ENCODE measurements at places on chromosomes 13 and 19.

DNA sequence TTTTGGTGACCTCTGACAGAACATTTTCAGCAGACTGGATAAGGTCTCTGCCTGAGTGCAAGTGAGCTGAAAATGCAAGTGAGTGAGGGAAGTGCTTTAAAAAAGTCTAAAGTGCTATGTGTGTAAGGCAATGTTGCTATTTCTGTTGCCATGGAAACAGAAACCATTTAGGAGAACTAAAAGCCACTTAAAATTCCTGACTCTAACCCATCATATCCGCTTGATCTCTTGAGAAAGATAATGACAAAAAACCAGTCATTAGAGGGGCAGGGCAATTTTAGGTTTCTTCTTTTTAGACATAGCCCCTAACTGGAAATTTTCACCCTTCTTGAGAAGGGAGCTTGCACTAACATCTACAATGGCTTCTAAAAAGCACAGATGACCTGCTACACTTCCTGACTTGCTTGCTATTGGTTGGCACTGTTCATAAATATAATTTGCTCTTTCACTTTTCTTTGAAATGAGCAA is at the start of gene CYSLTR2:
Gene CYSLTR2, plus strand, starts transcription at position 458 of the 468 bp plus-strand sequence. CDS start 52,889 bp downstream, outside the sequence.
- DNase-seq = no peak

- DNase-seq = no peak
Observed at GRCh38 chr19:15456871-15457700, 7.3 kb downstream of the RASAL3 start.

GRCh38 chr19:18789883-18790565 is 1.1 kb downstream of the COMP start:
- DNase-seq = peak; percentile 39

GRCh38 chr13:48949566-48950500 is 25.9 kb upstream of the FNDC3A start:
- no peak for DNase-seq

GRCh38 chr13:92806215-92806614 is 420.4 kb upstream of the GPC6 start:
- DNase-seq = no peak

DNA sequence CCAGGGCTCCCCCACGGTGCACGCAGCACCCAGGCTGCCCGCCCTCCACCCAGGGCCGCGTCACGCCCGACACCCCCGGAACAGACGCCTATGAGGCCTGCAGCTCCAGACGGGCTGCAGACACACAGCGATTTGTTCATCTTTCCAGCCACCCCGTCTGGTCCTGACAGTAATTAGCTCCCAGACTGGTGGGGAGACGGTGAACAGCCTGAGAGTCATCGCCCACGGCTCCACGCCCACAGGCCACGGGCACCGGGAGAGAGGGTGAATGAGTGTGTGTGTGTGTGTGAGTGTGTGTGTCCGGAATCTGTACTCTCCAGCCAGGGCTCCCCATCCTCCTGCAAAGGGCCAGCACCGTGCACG is 18.1 kb downstream of the GADD45B start:
- DNase-seq = no peak

GRCh38 chr13:110126391-110126961 is 180.5 kb downstream of the COL4A1 start:
- no peak for DNase-seq

DNA sequence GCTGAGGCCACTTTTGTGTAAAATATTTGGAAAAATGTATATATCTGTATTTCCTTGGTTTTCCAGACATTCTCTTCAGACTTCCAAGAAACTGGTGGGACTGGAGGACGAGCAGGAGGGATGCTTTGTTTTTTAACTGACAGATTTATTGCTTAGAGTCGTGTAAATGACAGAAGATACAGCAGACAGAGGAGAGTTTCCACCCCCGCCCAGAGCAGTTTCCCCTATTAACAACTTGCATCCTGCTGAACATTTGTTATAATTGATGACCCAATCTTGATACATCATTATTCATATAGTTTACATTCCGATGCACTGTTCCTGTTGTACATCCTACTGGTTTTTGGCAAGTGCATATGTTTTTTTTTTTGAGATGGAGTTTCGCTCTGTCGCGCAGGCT is 7.1 kb upstream of the DOCK6 start:
- DNase-seq = no peak

- peak; percentile 92 for DNase-seq
Observed at GRCh38 chr19:7636691-7637373, at the start of gene STXBP2. Gene STXBP2, plus strand, starts transcription at chr19:7637110. Its CDS starts 40 bp downstream, at chr19:7637150.

DNA sequence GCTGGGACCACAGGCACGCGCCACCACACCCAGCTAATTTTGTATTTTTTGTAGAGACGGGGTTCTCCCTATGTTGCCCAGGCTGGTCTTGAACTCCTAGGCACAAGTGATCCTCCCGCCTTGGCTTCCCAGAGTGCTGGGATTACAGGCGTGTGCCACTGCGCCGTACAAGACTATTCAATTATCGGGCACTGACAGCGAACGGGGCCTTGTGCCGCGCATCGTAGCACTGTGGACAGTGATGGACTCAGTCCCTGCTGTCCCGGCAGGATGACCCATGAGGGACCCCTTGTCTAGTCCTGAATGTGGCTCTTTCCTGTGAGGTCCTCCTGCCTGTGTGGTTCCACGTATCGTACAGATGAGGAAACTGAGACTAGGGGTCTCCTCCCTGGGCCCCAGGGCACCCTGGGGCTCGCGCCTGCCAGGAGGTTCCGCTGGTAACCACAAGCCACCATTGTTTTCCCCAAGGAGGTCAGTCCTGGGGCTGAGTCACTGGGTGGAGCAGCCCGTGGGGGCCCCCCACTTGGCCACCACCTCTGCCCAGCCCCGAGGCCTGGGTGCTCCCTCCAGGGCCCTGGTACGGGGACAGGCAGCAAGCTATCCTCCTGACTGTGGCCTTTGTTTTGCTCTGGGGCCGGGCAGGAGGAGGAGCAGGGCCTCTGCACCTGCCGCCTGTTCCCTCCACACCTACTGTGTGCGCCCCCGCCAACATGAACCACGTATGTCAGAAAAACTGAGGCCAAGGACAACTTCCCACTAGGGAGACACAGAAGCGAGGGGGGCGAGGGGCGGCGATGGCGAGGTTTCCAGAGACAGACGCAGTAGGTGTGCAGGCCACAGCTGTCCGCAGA is 2.9 kb upstream of the TCF3 start:
- DNase-seq = no peak

- no peak for DNase-seq
Observed at GRCh38 chr13:76570510-76570971, 315.7 kb downstream of the KCTD12 start.

GRCh38 chr13:113187263-113187669 is 21.2 kb downstream of the PCID2 start:
- DNase-seq = peak; percentile 67

DNA sequence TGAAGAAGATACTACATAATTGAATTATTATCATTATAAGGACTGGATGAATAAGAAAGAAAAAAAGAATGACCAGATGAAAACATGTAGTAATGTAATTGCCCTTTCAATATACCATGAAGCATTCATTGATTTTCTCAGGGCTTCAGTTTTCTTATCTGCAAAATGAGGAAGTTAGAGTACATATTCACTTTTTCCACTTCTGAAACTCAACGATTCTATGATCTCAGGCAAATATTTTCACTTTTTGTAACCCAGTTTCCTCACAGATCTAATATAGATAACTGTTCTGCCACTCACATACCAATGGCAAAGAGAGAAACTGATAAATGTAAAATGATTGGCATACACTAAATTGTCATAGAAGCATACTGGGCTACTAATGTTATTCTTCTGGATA is 856.6 kb upstream of the KLHL1 start:
- DNase-seq = no peak

GRCh38 chr19:56383826-56384605 is 9.3 kb downstream of the ZNF582 start:
- DNase-seq = no peak

- DNase-seq = no peak
Observed at GRCh38 chr13:40966298-40966697, 52.8 kb downstream of the ELF1 start.

- DNase-seq = no peak
Observed at GRCh38 chr19:41537789-41538188, 38.2 kb upstream of the CEACAM21 start.

DNA sequence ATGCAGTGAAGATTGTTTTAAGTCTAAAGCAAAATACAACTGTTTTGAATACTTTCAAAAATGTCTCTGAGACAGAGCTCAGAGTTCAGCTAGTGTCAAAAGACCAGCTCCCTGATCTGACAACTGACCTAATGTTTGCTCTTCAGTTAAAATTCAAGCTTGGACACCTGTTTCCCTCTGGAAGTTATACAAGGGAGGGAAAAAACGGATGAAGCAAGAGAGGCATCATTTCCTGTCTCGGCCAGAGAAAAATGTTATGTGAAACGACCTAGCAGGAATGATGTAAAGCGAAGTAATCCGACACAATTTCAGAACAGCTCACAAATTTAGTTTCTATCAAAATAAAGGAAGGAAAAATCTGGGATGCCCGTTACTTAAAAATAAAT is 59.4 kb downstream of the ZAR1L start:
- DNase-seq = no peak

GRCh38 chr13:80251403-80251802 is 89.5 kb downstream of the SPRY2 start:
- no peak for DNase-seq

GRCh38 chr19:12858041-12858928 is 20.0 kb downstream of the MAST1 start:
- DNase-seq = no peak
